ENCODE measurements at places on chromosomes 3 and 15. TPM values are rescaled to one million over a fixed set of nuclear protein-coding genes. Genes with fewer than 3 reads are reported as not detected.

The AP3S2 gene
- 30.3 TPM for total RNA-seq

The CADM2 gene
- 0.66 TPM for total RNA-seq

The CACNA2D3 gene
- 1.8 TPM for total RNA-seq

The C15orf62 gene
- total RNA-seq: 1.1 TPM

The FRMD4B gene
- total RNA-seq: 21.7 TPM

DNA sequence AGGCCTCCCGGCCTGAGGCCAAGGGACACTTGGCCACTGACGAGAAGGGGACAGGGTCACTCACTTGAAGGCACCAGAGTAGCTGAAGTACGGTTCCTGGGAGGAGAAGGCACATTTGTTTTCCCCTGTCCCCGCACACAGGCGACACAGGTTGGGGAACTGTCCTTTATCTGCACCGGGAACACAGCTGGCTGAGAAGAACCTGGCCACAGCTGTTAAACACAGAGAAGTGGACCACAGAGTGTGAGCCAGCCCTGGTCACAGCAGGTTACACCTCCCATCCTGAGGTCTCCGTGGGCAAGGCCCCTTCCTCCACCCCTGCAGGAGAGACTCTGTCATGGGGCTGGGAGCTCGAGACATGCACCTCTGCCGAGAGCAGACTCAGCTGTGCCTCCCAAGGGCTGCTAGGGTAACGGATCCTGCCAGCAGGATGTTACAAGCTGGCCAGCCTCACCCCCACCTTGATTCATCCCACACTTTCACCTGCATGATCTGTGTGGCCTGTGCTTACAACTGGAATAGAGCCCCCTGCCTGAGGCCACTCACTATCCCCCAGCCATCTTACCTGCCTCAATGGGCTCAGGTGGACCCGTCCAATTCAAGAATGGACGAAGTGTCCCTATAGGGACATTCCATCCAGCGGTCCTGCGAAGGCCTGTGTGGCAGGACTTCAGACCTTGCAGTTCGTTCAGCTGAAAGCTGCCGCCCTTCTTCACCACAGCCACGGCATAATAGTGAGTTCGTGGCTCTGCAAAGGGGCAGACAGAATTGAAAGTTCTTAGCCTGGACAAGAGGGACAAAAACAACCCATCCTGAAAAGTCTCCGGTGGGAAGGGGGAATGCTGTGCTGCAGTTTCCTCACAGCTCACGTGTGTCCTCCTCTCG lies 9.2 kb downstream of the LTF start:
- H3K36me3 ChIP-seq: no peaks in the 10 kb centered on the region
- H3K4me3 ChIP-seq: no peak overlapping the region
- H3K27ac ChIP-seq: no peak overlapping the region
- H3K27me3 ChIP-seq: no peaks in the 10 kb centered on the region

- peaks cover 7% of the 10 kb centered on the region for H3K4me1 ChIP-seq
- peak within 1 kb of the TSS; percentile 86 for H3K27ac ChIP-seq
- H3K36me3 ChIP-seq: no peaks in the 10 kb centered on the region
- H3K27me3 ChIP-seq: no peaks in the 10 kb centered on the region
- DNase-seq: peak; percentile 67
These were observed at the start of gene C15orf61 for GRCh38 chr15:67521029-67521782. Gene C15orf61, plus strand, starts transcription at chr15:67521131. Its CDS starts 118 bp downstream, at chr15:67521249.

DNA sequence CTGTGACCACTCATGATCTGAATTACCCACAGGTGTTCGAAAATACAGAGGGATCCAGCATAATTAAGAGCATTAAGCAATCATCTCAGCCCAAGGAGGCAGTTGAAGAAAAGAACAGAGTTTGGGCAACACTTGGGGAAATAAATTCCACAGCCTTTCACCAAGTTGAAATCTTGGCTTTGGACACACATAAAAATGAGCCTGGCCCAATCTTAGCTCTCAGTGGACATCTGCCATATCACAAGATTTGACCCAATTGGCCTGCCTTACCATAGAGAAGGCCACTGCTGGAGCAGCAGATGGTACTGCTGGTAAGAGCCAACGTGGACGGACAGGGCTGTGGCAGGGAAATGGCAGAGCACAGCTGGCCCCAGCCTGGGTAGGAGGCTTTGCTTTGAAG lies 13.0 kb downstream of the FOXP1 start:
- no peak overlapping the region for H3K4me3 ChIP-seq
- H3K27me3 ChIP-seq: no peaks in the 10 kb centered on the region
- no peaks in the 10 kb centered on the region for H3K4me1 ChIP-seq
- H3K27ac ChIP-seq: no peak overlapping the region
- H3K36me3 ChIP-seq: peaks cover 4% of the 10 kb centered on the region

GRCh38 chr3:138902171-138902570 lies 44.8 kb downstream of the FOXL2 start:
- H3K27me3 ChIP-seq: no peaks in the 10 kb centered on the region
- no peaks in the 10 kb centered on the region for H3K4me1 ChIP-seq
- no peak overlapping the region for H3K27ac ChIP-seq
- H3K4me3 ChIP-seq: no peak overlapping the region
- no peaks in the 10 kb centered on the region for H3K36me3 ChIP-seq
- no peak for DNase-seq

DNA sequence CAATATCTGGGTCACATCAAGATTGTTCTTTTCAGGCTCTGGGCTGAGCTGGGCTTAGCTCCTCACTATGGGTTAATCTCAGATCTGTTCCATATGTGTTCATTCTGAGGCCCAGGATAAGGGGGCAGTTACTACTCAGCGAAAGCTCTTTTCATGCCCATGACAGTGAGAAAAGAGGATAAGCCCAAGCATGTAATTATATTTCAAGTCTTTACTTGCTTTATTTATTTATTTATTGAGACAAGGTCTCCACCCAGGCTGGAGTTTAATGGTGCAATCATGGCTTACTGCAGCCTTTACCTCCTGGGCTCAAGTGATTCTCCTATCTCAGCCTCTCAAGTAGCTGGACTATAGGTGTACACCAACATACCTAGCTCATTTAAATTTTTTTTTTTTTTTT lies 44.7 kb upstream of the SELENOK start:
- H3K36me3 ChIP-seq: no peaks in the 10 kb centered on the region
- H3K27me3 ChIP-seq: no peaks in the 10 kb centered on the region
- H3K27ac ChIP-seq: no peak overlapping the region
- H3K4me1 ChIP-seq: no peaks in the 10 kb centered on the region

- H3K36me3 ChIP-seq: no peaks in the 10 kb centered on the region
- DNase-seq: no peak
- no peaks in the 10 kb centered on the region for H3K4me1 ChIP-seq
- no peak overlapping the region for H3K4me3 ChIP-seq
- H3K27me3 ChIP-seq: no peaks in the 10 kb centered on the region
These were observed 121.7 kb downstream of the PLD1 start for GRCh38 chr3:171688593-171688992.

DNA sequence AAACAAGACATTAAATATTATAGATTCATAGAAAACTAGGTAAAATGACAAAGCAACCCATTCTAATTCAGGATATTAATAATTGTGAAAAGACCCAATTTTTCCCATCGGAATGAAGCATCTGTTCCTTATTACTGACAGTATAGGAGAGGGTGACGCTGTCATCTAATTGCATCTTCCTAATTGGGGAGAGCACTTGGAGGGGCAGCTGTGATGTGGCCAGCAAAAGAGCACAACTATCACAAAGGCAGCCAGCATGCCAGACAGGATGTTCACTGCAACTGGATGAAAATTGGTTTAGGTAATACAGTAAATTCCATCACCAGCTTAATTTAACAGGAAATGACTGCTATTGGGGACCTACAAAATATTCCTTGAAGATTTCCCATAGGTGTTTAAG lies 21.9 kb upstream of the MINAR1 start:
- H3K36me3 ChIP-seq: no peaks in the 10 kb centered on the region
- H3K27ac ChIP-seq: no peak overlapping the region
- no peaks in the 10 kb centered on the region for H3K27me3 ChIP-seq
- DNase-seq: no peak
- H3K4me3 ChIP-seq: no peak overlapping the region
- no peaks in the 10 kb centered on the region for H3K4me1 ChIP-seq

DNA sequence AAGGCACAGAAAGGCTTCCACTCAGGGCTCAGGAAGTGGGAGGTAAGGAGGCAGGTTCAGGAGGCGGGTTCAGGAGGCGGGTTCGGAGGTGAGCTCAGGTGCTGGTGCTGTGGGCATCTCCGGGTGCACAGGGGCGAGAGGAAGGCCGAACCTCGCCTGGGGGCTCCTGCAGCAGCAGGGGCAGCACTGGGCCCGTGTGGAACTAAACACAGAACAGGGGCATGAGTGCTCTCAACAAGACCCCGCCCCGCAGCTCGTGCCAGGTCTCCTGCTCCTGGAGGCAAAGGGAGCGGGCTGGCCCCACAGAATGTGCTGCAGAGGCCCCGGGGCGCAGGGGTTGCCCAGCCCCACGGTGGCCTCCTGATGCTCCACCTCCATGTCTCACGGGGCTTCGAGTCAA lies 13.7 kb downstream of the ZDHHC19 start:
- no peaks in the 10 kb centered on the region for H3K36me3 ChIP-seq
- H3K4me3 ChIP-seq: no peak overlapping the region
- H3K4me1 ChIP-seq: peaks cover 5% of the 10 kb centered on the region
- H3K27ac ChIP-seq: no peak overlapping the region
- no peaks in the 10 kb centered on the region for H3K27me3 ChIP-seq

- H3K4me1 ChIP-seq: no peaks in the 10 kb centered on the region
- H3K4me3 ChIP-seq: no peak overlapping the region
- DNase-seq: no peak
- no peaks in the 10 kb centered on the region for H3K27me3 ChIP-seq
- H3K27ac ChIP-seq: no peak overlapping the region
These were observed 27.6 kb downstream of the LRIG1 start for GRCh38 chr3:66473181-66473580.
